ENCODE measurements at places on chromosomes 16 and 17. TPM values are rescaled to one million over a fixed set of nuclear protein-coding genes. Genes with fewer than 3 reads are reported as not detected.
A peak's percentile ranks its signal among the peaks of the same experiment; 100 is the strongest.

GRCh38 chr16:5019775-5020174 is 14.0 kb downstream of the NAGPA start:
- no peaks in the 10 kb centered on the region for H3K27me3 ChIP-seq
- no peak overlapping the region for H3K4me3 ChIP-seq
- DNase-seq: no peak
- H3K36me3 ChIP-seq: no peaks in the 10 kb centered on the region
- no peaks in the 10 kb centered on the region for H3K4me1 ChIP-seq

DNA sequence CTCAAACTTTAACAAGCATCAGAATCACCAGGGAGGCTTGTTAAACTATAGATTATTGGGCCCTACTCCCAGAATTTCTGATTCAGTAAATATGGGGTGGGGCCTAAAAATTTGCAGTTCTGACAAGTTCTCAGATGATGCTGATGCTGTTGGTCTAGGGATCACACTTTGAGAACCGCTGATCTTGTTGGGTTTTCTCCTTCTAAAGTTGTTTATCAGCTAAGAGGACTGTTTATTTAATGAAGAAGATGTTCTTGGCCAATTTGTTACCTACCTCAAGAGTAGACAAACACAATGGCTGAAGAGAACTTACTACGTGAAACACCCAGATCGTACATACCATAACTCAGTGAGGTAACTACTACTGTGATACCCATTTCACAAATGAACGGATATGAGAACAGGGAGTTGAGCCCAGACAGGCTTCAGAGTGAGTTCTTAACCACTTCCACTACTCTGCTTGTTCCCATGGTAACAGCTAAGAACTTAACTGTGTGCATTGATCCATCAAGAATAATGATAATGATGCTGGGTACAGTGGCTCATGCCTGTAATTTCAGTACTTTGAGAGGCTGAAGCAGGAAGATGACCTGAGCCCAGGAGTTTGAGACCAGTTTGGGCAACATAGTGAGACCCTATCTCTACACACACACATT is 85.3 kb upstream of the NSRP1 start:
- no peaks in the 10 kb centered on the region for H3K36me3 ChIP-seq
- no peaks in the 10 kb centered on the region for H3K4me1 ChIP-seq
- DNase-seq: no peak

DNA sequence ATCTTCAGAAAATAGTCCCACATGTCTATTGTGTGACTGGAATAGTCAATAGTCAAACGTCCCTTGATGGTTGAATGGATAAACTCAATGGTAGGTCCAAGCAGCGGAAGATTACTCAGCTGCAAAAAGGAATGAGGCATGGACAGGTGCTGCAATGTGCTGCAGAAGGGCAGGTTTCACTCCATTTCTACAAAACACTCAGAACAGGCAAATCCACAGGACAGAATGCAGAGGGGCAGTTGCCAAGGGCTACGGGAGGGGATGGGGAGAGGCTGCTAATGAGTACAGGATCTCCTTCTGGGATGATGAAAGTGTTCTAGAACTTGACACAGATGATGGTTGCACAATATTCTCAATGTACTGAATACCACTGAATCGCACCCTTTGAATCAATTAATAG is 151.0 kb downstream of the RBFOX3 start:
- no peak overlapping the region for H3K27ac ChIP-seq
- DNase-seq: no peak
- H3K4me1 ChIP-seq: no peaks in the 10 kb centered on the region
- no peak overlapping the region for H3K4me3 ChIP-seq
- no peaks in the 10 kb centered on the region for H3K36me3 ChIP-seq

DNA sequence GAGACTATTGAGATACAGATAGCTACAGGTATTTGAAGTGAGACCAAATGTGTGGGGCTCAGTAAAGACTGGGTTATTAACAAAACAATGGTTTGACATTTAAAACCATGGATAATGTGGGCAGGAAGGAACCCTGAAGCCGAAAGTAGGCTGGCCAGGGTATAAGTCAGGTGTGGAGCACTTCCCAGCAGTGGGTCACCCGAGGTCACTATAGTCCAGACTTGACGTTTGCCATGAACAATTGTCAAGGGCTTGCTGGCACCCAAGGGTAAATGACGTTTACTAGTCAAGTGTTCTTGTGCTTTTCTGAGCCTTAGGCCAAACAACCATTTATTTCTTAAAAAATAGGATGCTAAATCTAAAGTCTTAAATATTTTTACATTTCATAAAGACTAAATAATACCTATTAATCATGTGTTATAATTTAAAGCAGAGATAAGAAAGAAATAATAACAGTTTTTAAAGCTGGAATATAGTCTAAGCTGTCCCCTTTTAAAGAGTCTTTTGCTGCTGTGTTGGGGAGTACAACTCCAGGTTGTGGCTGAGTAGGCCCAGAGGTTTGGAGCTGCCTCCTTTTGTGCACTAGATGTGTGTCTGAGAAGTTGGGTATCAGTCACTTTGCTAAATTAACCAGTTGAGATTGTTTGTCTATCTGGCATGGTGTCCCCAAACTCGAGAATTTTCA is 15.7 kb downstream of the ALDH3A2 start:
- no peak for DNase-seq
- H3K4me3 ChIP-seq: no peak overlapping the region
- peaks cover 5% of the 10 kb centered on the region for H3K4me1 ChIP-seq
- H3K36me3 ChIP-seq: peaks cover 3% of the 10 kb centered on the region

DNA sequence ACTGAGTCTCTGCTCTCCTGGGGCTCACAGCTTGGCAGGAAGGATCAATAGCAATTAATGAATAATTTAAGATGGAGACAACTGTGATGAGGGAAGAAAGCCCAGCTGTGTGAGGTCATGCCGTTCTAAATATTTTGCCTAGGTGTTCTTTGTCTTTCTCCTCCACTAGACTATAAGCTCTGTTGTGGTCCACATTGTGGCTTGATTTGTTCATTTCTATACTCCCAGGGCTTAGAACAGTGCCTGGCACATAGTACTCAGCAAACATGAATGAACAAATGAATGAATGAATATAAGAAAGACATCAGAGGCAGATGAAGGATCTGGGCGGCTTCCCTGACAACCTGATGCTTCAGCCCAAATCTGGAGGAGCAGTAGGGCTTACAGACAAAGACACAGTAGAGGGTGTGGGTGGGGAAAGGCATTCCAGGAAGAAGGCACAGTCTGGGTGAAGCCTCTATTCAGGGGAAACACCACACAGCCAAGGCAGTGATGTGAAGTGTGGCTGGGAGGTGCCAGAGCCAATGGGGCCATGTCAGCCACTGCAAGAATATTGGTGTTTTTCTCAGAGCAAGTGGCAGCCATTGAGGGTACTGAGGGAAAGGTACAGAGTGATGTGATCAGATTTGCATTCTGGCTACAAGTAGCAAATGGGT is 8.3 kb downstream of the CDH13 start:
- DNase-seq: no peak
- peaks cover 9% of the 10 kb centered on the region for H3K27me3 ChIP-seq
- H3K36me3 ChIP-seq: no peaks in the 10 kb centered on the region
- H3K4me3 ChIP-seq: no peak overlapping the region

GRCh38 chr16:31297496-31297895 is 37.7 kb downstream of the ITGAM start:
- DNase-seq: no peak
- no peaks in the 10 kb centered on the region for H3K36me3 ChIP-seq
- no peak overlapping the region for H3K27ac ChIP-seq
- no peaks in the 10 kb centered on the region for H3K4me1 ChIP-seq
- H3K27me3 ChIP-seq: peaks cover 15% of the 10 kb centered on the region
- H3K4me3 ChIP-seq: no peak overlapping the region

DNA sequence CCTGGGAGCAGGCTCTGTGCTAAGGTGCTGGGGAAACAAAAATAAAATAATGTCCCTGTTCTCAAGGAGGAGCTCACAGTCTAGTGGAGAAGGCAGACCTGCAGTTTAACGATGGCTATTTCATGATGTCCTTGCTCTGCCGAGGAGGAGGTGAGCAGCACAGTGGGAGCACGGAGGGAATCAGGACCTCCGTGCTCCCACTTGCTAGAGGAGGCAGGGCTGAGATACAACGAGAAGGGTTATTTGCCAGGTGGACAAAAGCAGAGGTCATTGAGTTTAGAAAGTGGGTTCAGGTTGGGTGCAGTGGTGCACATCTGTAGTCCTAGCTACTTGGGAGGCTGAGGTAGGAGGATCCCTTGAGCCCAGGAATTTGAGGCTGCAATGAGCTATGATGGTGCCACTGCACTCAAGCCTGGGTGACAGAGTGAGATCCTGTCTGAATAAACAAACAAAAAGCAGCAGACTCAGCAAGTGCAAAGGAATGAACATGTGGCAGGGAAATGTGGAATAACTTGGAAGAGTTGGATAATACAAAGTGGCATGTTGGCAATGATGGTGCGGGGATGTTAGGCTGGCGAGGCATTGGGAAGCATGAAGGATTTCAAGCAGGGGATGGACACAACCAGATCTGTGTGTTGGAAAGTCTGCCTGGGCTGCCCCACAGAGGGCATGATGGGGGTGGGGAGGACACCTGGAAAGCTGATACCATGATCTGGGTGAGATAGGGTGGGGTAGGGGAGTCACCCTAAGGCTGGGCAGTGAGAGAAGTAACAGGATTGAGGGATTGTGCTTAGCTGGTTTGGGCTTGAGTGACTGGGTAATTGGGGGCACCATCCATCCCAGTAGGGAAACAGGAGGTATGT is 12.8 kb upstream of the TNS4 start:
- H3K36me3 ChIP-seq: no peaks in the 10 kb centered on the region
- no peak overlapping the region for H3K27ac ChIP-seq
- H3K4me1 ChIP-seq: no peaks in the 10 kb centered on the region
- H3K4me3 ChIP-seq: no peak overlapping the region

DNA sequence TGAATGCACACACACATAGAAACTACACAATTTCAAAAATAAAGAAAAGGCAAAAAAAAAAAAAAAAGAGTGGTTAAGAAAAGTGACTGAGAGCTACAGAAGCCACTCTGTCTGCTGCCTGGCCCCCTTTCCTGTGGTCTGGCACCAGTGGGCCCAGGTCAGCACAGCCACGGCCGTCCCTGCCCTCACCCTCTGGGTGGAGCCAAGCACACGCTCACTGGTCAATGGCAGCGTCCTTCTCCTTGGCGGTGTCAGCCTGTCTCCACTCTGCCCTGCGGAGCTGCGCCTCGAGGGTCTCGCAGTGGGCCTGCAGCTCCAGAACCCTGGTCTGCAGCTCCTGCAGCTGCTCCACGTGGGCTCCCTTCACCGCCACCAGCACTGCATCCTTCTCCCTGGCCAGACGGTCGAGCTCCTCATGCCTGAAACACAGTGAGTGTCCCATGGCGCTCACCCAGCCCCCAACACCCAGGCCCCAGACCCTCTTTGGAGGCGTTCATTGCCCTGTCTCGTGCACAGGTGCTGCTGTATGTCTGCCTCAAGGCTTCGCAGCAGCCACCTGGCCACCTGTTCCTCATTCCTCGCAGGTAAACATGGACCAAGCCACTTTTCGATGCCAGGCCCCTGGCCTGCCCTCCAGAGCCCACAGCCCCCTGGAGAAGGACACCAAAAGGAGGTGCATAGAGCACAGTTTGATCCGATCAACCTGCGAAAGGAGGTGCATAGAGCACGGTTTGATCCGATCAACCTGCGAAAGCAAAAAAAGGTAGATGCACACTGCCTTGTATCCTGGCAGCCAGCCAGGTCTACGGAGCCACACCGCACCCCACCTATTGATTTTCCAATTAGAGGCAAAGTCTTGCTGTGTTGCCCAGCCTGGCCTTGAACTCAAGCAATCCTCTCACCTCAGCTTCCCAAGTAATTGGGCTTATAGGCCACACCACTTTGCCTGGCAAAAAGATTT is 24.4 kb downstream of the CCDC57 start:
- H3K36me3 ChIP-seq: no peaks in the 10 kb centered on the region
- no peaks in the 10 kb centered on the region for H3K4me1 ChIP-seq
- H3K4me3 ChIP-seq: no peak overlapping the region
- H3K27me3 ChIP-seq: no peaks in the 10 kb centered on the region

DNA sequence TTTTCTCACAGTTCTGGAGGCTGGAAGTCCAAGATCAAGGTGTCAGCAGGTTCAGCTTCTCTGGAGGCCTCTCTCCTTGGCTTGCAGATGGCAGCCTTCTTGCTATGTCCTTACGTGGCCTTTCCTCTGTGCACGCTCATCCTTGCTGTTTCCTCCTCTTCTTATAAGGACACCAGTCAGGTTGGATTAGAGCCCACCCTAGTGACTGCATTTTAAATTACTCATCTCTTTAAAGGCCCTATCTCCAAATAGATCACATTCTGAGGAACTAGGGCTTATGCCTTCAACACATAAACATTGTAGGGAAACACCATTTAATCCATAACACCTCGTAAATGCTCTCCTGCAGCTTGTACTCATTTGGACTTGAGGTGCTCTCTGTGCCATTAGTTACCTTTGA is 36.3 kb downstream of the DHRS7C start:
- no peaks in the 10 kb centered on the region for H3K36me3 ChIP-seq
- no peak overlapping the region for H3K4me3 ChIP-seq
- peaks cover 6% of the 10 kb centered on the region for H3K27me3 ChIP-seq
- no peak for DNase-seq
- H3K4me1 ChIP-seq: no peaks in the 10 kb centered on the region
- no peak overlapping the region for H3K27ac ChIP-seq

- no peaks in the 10 kb centered on the region for H3K27me3 ChIP-seq
- no peak overlapping the region for H3K4me3 ChIP-seq
- peak overlapping the region; percentile 94 for H3K27ac ChIP-seq
- peaks cover 25% of the 10 kb centered on the region for H3K4me1 ChIP-seq
- no peak for DNase-seq
Measured at GRCh38 chr16:75065149-75065505, 51.5 kb downstream of the LDHD start.

GRCh38 chr16:23114131-23114904 is 34.9 kb downstream of the USP31 start:
- no peaks in the 10 kb centered on the region for H3K4me1 ChIP-seq
- no peak overlapping the region for H3K4me3 ChIP-seq
- no peak overlapping the region for H3K27ac ChIP-seq
- DNase-seq: no peak

DNA sequence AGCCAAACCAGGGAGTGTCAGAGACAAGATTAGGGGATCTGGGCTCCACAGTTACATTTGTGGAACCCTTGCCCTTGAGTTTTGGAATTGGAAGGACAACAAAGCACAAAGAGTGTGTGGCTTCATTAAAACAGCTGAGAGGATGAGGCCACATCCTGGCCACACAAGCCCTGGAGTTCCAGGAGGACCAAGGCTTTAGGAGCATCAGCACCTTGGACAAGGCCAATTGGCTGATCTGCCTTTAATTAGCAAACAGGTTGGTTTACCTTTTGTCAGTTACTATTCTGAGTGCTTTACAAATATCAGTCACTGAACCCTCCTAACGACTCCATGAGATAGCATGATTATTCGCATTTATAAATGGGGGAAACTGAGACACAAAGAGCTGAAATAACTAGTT is 54.7 kb downstream of the SLC6A2 start:
- DNase-seq: peak; percentile 22
- no peak overlapping the region for H3K4me3 ChIP-seq
- no peaks in the 10 kb centered on the region for H3K4me1 ChIP-seq
- no peaks in the 10 kb centered on the region for H3K36me3 ChIP-seq
- H3K27me3 ChIP-seq: peaks cover 3% of the 10 kb centered on the region
- no peak overlapping the region for H3K27ac ChIP-seq

Gene CACNG3
- not detected for total RNA-seq

Gene CLUH
- total RNA-seq: 45.5 TPM

Gene SPATA22
- not detected for total RNA-seq

Gene OR1F1
- total RNA-seq: not detected

Data from hepatocyte (in vitro differentiated cells).